ENCODE measurements at places on chromosomes 3 and 15.

DNA sequence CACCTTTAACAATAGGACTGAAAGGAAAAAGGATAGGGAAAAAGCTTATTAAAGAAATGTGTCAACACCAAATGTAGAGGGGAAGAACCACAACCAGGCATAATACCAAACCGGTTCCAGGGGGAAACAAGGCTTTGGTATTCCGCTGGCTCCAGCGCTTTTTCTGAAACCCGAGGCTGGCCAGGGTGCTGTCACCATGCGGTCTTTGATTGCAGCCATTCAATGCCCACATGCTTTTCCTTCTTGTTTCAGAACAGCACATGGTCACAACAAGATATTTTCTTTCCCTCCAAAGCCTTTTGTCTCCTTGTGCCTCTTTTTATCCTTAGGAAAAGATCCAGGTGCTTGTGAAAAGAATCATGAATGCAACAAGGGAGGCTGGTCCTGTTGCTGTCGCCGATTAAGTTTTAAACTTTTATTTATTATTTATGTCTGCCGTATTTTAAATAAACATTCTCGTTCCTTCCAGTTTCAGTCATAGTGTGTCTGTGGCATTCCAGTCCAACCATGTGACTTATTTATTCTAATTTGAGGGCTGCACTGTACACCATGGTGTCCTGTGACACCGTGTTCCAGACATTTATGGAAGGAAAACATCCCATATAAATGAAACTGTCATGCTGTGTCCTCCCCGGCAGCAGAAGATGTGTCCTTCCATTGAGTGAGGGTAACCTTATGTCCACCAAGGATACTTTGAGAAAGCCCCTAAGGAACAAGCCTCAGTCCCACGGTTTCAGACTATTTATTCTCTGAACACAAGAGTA is 41.1 kb downstream of the CCK start:
- DNase-seq = peak; percentile 61

DNA sequence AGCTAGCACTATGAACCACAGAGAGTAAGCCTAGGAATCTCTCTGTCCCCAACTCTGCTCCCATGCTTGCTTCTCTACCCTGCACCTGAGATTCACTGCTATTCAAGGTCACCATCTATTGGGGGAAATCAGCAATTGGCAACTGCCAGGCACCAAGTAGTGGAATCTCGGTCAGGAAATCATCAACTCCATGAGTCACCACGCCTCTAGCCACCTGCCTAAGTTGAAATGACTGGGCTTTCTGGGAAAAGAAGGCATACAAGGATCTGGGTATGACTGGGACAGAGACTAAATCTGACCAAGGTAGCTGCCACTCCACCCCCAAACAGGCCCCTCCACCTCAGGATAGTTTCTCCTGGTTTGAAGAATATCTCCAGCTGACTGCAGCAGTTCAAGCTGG is 464.1 kb upstream of the CBLB start:
- DNase-seq = no peak

GRCh38 chr3:39260957-39261356 is 18.9 kb downstream of the CX3CR1 start:
- peak; percentile 89 for DNase-seq

DNA sequence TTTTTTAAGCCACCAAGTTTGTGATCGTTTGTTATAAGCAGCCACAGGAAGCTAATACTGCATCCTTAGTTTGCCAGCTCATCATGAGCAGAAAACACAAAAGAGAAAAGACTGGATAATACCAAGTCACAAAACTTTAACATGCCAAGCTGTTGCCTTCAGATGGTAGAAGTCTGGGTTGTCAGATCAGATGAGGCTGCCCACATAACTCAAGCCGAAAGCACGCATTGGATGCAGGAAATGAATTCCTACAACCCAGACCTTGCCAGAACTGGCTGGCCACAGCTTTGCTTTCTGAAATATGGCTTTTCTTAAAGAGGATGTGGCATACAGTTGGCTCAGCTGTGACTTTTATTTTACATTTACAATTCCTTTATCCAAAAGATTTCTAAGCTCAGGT is 118.3 kb upstream of the NEO1 start:
- peak; percentile 24 for DNase-seq

DNA sequence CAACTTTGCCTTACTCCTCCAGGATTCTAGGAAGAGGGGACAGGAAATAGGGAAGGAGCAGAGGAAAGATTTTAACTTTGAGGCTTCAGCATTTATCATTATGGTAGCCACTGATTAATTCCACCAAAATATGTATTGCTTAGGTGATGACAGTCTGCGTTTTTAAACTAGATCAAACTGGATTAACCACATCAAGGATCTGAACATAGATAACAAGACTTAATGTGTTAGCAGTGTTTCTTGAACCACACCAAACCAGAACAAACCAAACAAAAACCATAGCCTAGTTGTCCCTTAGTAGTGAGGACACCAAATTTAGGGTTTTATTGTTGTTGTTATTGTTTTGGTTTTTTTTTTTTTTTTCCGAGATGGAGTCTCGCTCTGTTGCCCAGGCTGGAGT is 113.5 kb upstream of the LMOD3 start:
- no peak for DNase-seq

DNA sequence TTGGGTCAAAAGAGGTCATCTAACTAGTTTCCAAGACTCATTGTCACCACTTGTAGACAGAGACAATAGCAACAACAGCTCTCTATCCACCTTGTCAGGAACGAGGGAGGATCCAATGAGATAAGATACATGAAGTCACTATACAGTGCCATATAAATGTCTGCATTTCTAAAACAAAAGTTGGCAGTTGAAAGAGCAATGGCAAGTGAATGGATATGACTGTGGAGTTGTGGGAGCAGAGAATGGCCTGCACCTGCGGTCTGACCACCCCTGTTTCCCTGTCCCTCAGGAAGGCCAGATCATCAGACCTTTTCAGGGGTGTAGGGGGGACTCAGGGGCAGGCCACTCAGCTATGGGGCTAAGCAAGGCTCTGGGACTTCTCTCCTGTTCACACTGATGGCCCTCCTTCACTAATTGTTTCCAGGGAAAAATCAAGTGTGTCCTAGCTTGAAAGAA is 40.7 kb upstream of the PSMD6 start:
- DNase-seq = no peak

DNA sequence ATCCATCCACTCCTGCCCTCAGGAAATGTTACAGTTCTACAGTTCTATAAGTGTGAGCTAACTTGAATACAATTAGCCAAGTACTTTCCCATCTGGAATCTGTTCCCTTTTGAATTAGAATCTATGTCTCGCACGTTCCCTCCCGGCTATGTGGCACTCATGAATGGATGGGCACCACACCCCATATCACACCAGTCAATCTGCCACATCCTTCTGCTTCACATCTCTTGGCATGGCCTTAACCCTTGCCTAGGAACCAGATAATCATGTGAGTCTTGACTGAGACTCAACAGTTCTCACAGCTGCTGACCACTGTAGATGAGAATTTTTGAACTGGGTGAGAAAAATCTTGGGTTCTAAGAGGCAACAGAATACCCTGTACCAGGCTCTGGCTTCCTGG is 180.2 kb downstream of the TNIK start:
- DNase-seq = no peak

GRCh38 chr15:75171408-75171807 is 30.3 kb upstream of the C15orf39 start:
- DNase-seq = peak; percentile 95

DNA sequence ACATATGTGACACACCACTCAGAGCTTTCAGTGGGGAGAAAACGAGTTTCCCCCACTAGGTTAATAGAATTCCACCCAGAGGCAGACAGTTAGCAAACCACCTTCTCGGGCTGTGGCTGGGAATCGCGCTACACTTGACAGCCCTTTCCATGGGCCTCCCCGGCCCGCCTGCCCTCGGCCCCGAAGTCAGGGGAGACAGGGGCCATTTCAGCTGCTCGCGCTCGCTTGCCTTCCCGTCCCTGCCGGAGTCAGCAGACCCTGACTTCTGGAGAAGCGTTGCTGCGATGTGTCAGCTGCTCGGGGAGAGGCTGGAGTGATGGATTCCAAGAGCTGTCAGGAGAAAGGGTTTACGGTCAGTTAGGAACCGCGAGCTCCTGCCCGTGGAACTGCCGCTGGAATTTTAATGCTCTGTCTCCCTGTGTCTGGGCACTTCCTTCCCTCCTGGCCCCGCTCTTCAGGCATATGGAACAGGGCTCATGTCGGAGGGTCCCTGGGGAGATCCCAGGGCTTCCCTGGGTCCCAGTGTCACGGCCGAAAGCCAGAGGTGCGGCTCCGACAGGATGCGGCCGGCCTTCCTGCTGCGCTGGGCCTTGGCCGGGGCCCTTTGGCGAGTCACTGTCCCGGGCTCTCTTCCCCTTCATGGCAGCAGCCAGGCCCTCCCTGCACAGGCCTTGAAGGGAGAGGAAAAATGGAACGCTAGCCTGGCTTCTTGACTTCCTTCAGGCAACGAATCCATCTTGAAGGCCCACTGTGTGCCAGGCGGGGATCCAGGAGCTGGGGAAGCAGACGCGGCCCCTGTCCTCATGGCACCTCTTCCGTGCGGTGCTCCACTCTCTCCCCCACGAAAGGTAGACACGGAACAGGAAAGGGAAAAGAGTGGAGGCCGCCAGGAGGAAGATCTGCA is 38.4 kb upstream of the VPS8 start:
- DNase-seq = peak; percentile 31

Measured in EH (cell line).